ENCODE measurements at places on chromosomes 3 and 15.

DNA sequence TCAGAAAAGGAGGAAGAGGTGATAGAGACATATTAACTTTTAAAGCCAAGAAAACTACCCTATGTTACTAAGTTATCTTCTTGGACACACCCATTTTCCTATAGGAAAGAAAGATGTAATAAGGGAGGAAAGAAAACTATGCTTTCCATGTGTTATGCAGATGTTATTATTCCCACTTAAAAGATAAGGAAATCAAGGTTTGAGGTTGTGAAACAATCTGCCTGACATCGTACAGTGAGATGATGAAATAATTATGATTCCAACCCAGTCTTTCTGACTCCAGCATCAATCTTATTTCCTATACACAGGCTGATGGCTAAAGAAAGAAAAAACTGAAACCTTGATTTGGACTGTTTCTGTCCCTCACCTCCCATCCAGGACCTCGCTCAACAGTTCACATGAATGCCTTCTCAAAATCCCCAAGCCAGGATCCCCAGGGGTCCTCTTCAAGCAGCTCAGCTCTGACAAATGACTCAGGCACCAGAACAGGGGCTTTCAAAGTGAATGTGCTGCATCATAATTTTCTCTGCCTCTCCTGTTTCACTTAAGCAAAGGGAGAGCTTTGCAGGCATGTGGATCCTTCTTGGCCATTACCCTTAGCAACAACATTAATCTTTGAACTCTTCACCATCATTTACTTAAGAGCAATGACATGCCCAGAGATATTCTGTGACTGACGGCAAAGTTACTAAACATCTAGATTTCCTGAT, 12.4 kb upstream of the EID1 start:
- DNase-seq: no peak

- no peak for DNase-seq
These were observed 3.5 kb upstream of the CPNE4 start for GRCh38 chr3:132038198-132038825.

DNA sequence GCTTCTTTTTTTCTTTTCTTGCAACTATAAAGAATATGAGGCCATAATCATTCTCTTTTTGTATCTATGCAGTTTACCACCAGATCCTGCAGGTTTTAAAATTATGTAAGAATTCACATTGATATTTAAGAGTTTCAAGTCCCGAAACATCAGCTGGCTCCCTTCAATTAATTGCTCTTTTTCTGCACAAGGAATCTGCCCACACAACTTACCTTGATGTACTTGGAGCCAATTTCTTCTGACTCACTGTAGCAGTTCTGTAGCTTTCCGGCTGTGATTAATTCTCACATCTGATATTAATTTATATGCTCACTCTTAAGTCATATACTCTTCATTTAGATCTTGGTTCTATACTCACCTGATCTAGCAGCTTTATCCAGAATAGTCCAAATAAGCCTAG, 781.8 kb downstream of the CADM2 start:
- no peak for DNase-seq

DNA sequence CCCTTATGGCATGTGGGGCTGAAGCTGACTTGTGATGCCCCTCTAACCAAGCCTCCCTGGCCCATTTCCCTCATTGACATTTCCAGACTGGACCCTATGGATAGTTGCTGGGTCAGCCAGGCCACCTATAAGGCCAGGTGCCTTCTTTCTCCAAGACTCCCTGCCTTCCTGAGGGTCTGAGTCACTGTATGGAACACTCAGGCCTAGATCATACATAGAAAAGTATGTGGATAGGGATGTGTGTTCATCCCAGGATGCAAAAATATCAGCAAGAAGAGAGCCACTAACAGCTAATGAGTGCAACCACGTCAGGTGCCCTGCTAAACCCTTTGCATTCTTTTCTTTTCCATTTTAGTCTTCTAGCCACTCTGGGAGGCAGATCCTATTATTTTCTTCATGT, 168.4 kb upstream of the WNT5A start:
- no peak for DNase-seq

DNA sequence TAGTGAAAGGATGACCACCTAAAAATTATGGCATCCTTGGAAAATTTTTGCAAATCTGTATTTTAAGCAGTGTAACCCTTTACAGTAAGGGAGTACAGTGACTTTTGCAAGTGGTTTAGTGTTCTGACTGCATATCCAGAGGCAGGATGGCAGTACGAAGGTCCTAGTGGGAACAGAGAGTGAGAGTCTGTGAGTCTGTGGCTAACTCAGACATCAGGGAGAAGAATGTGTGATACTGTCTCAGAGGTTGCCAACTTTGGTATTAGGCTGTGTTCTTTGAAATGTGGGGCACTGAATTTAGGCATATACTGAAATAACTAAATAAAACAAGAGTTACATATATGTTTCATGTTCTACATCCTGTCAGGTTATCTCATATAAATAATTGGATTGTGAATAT, 25.7 kb downstream of the PRKCI start:
- no peak for DNase-seq

- no peak for DNase-seq
These were observed 25.4 kb downstream of the LINGO1 start for GRCh38 chr15:77607111-77607893.

GRCh38 chr15:88686166-88686565, 47.4 kb downstream of the ISG20 start:
- DNase-seq: no peak

DNA sequence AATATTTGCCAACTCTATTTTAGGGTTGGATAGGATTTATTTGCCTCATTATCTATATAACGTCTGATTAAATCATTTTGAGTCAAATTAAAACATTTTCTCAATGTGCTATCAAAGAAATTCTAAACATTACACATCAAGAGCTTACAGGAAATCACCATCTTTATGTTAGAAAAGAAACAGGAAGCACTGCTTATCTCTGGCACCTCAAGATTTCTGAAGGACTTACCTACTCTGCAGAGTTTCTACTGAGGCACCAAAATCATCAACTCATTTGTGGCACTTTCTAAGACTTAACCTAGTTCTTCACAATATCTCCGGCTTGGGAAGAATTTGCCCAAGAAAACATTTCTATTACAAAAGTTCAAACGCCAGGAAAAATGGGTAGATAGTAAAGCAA, 181.3 kb upstream of the EOMES start:
- DNase-seq: no peak

- DNase-seq: no peak
These were observed 259.2 kb downstream of the NEK10 start for GRCh38 chr3:27110020-27110419.

- DNase-seq: no peak
These were observed 1.9 kb upstream of the RAB43 start for GRCh38 chr3:129123314-129124060.

DNA sequence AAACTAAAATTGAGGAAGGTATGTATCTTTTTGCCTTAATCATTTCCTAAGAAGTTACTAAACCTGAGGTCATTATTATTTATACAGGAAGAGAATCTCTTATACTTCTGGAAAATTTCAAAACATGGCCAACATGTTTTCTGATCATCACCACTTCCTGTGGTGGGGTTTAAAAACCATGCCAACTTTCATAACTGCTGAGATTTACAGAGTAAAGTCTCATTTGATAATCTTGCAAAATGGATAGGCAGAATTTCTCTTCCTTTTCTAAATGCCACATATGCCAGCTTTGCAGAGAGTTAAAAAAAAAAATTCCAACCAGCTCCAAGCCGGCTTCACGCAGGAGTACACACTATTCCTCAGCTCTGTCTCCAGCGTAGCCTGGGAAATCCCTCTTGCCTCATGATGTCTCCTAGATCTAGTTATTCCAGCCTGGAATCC, 124.3 kb upstream of the SPRED1 start:
- no peak for DNase-seq

GRCh38 chr3:95813244-95813643, 1001.1 kb upstream of the EPHA6 start:
- DNase-seq: no peak

- no peak for DNase-seq
These were observed 1.7 kb downstream of the NR2C2 start for GRCh38 chr3:14949126-14949525.

DNA sequence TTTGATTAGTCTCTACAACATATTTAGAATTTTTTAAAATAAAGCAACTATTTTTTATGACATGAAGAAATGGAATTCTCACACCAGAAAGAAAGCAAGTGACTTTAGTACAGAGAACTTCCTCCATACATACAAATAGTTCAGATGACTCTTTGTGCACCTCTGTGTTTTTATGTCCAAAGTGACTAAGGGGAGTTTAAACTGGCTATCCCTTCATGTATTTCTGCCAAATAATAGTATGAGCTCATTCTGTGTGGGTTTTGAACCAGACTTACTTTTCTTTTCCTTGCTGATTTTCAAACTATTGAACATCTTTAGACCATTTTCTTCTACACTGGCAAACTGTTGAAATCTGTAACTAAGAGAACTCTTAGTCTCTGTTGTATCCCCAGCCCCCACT, 196.3 kb downstream of the EPHA3 start:
- DNase-seq: no peak

DNA sequence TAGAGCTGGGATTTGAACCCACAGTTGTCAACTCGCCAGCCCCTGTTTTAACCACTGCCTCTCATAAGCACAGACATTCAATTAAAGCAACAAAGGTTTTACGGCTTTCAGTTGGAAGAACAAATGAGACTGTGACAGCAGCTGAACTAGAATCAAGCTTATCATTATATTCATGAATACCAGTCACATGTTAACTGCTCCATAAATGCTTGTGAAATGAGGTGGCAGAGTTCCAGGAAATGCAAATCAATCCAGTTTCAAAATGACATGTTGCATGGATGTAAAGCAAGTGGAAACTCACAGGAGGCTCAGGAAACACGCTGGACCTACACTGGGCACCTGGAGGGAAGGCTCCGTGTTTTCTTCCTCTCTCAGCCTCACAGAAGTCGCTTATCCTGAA, 3.9 kb downstream of the GP5 start:
- DNase-seq: no peak

DNA sequence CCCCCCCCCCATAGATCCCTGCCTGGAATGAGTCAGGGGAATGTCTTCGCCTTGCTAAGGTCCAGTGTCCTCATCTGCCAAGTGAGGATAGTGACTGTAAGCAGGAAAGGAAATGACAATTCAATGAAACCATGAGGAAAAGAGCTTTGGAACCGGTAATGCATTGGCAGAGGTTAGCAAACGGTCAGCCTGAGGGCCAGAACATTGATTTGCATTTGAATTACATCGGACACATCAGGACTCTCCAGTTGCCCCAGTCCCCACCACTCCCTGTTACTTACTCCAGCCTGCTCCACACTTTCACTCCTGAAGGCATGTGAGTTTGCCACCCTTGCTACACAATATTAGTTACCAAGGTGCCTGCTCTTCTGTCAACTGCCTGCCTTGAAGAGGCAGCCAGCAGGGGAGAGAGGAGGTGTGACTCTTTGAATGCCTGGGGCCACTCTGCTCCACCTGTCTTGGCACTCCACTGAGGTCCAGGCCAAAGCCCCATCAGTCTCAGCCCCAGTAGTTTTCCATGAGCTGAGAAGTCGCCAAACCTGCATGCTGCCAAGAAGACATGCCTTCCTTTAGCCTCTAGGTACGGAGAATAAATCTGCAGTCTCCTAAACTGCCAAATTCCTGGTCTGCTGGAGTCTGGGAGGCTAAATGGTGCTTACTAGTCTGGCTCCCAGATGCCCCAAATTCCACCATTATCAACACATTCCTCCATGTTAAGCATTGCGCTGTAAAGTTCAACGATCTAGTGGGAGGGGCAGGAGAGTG, 191.7 kb upstream of the TLE3 start:
- DNase-seq: no peak

DNA sequence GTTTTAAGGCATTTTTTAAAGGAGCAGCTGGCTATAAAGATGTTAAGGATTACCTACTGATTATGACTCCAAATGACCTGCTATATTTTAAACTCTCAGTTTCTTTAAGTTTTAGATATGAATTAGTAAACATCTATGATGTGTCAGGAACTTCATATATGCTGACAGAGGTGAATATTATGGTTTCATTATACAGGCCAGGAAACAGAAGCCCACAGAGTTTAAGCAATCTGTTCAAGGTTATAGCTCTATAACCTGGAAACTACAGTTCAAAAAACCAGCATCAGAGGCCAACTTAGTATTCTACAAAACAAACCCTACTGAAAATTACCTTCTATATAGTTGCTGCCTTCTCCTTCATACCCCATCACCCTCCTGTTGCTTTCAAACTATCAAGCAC, 17.4 kb downstream of the PLSCR4 start:
- DNase-seq: no peak

- no peak for DNase-seq
These were observed 248.9 kb upstream of the TBL1XR1 start for GRCh38 chr3:177446165-177446601.

GRCh38 chr3:69250014-69250413, 127.6 kb upstream of the LMOD3 start:
- peak; percentile 40 for DNase-seq

DNA sequence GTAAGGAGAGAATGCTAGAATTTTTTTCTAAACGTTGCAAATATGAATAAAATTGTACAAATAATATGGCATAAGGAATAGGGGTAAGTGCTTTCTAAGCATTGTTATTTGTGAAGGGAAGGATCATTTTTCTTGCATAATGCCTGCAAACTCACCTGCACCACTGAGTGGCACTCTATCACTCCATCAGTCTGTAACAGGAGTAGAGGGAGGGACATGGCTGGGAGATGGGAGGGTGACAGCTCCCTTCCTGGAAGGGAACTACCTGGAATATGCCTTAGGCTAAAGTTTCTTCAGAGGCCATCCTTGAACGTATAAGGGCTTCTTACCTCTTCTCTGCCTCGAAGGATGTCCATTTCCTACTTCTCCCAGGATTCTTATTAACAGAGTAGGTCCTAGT, 3.0 kb downstream of the NAALADL2 start:
- no peak for DNase-seq

DNA sequence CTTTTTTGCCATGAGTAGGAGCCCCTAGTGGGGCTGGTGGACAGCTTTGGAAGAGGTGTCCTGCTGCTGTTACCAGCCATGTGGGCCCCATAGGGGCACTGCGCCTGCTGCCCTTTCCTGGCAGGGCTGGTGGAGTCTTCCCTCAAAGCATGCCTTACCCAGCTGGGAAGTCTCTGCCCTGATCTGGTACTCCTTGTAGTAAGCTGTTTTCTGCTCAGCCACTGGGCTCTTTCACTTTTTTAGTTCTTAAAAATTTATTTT, 26.2 kb downstream of the HMCES start:
- DNase-seq: peak; percentile 23

DNA sequence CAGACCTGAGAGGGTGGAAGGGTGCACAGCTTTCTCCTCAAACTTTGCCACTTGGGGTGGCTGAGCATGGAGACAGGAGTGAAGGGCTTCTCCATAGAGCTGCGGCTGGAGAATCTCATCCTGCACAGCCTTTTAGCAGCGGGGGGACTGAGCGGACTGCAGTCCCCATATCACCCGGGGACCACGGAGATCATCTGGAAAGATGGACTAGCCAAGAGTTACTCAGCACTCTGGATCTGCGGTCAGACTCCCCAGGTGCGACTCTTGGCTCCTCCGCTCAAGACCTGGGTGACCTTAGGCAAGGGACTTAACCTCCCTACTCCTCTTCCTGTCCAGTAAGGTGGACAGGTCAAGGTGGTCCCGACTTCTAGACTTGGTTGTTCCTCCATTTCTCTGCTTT, 125.8 kb upstream of the MEF2A start:
- peak; percentile 24 for DNase-seq

- DNase-seq: no peak
These were observed 16.8 kb downstream of the POMGNT2 start for GRCh38 chr3:43089081-43089480.

All from activated T-cell treated with anti-CD3 and anti-CD28 coated beads, Interleukin-2, amount 50 U/mL, for 24 hours (primary cell).